PC-9 (cell line): ENCODE measurements at places on chromosomes 3 and 15. TPM values are rescaled to one million over a fixed set of nuclear protein-coding genes. Genes with fewer than 3 reads are reported as not detected.

AQP9 gene
- not detected in 2 replicates for total RNA-seq

DNA sequence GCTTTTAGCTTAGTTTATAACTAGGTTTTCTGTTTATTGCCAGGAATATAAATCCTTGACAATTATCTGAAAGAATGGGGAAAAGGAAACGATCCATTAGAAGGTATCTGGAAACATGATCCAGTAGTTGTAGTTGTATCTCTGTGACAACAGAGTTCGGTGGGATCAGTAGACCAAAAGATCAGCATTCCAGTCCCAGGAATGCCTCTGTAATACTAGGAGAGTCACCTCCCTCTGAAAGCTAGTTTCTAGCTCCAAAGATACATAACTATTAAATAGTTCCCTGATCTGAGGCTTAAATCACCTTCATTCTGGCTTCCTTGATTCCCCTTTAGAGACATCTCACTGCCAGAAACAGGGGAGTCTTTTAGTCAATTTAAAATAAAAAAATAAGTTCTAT lies 34.1 kb downstream of the MB21D2 start:
- H3K4me3 ChIP-seq = no peak overlapping the region
- peaks cover 48% of the 10 kb centered on the region for H3K4me1 ChIP-seq
- H3K36me3 ChIP-seq = no peaks in the 10 kb centered on the region
- DNase-seq = no peak
- H3K27me3 ChIP-seq = no peaks in the 10 kb centered on the region

GRCh38 chr3:2423143-2423542 lies 324.5 kb downstream of the CNTN4 start:
- no peak overlapping the region for H3K4me3 ChIP-seq
- H3K4me1 ChIP-seq = no peaks in the 10 kb centered on the region
- H3K36me3 ChIP-seq = no peaks in the 10 kb centered on the region
- no peak for DNase-seq
- no peak overlapping the region for H3K27ac ChIP-seq

TMEM39A gene
- 46.8 and 51.7 TPM in 2 replicates for total RNA-seq

GRCh38 chr3:174116421-174116820 lies 718.9 kb downstream of the NLGN1 start:
- H3K4me1 ChIP-seq = no peaks in the 10 kb centered on the region
- H3K27me3 ChIP-seq = no peaks in the 10 kb centered on the region
- no peaks in the 10 kb centered on the region for H3K36me3 ChIP-seq

DNA sequence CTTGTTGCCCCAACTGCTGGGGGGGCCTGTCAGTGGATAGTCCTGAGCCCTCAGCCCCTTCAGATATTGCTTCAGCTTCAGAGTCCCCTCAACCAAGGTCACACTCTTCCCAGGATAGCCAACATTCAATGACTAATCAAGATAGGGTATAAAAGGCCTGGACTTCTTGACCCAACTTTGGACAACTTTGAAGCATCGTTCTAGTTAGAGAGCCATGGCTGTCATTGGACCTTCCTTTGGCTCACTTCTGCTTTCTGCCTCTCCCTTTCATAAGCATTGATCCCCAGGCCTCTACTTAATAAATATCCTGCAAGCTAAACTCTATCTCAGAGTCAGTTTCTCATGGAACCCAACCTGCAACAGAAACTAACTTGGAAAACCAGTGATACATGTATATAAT lies 31.3 kb upstream of the DCLK3 start:
- no peak overlapping the region for H3K4me3 ChIP-seq
- no peak for DNase-seq
- no peaks in the 10 kb centered on the region for H3K4me1 ChIP-seq
- H3K27ac ChIP-seq = no peak overlapping the region
- no peaks in the 10 kb centered on the region for H3K27me3 ChIP-seq

CLDN16 gene
- total RNA-seq = 0.20 and 0.46 TPM in 2 replicates

MAGEL2 gene
- not detected in 2 replicates for total RNA-seq

GRCh38 chr15:51672155-51672687 lies 9.1 kb upstream of the SCG3 start:
- no peaks in the 10 kb centered on the region for H3K27me3 ChIP-seq
- H3K36me3 ChIP-seq = no peaks in the 10 kb centered on the region
- no peaks in the 10 kb centered on the region for H3K4me1 ChIP-seq
- no peak overlapping the region for H3K27ac ChIP-seq

DNA sequence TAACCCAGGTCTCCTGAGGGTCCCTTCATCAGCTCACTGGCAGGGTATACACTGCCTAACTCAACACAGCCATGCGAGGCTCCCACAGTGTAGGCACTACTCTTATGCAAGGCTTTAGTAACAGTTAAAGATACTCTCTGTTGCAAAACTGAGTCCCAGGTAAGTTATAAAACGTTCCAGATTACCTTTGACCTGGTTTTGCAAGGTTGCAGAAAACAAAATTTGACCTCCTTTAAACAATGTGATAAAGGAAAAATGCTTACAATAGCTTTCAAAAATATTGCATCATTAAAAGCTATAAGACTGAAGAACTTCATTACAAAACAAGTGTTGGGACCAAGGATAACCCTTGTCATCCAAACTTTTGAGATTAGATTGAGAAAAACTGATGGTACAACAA lies 5.5 kb downstream of the SLC27A2 start:
- DNase-seq = no peak
- H3K4me3 ChIP-seq = no peak overlapping the region
- H3K4me1 ChIP-seq = peaks cover 9% of the 10 kb centered on the region
- no peaks in the 10 kb centered on the region for H3K27me3 ChIP-seq
- no peaks in the 10 kb centered on the region for H3K36me3 ChIP-seq

DNA sequence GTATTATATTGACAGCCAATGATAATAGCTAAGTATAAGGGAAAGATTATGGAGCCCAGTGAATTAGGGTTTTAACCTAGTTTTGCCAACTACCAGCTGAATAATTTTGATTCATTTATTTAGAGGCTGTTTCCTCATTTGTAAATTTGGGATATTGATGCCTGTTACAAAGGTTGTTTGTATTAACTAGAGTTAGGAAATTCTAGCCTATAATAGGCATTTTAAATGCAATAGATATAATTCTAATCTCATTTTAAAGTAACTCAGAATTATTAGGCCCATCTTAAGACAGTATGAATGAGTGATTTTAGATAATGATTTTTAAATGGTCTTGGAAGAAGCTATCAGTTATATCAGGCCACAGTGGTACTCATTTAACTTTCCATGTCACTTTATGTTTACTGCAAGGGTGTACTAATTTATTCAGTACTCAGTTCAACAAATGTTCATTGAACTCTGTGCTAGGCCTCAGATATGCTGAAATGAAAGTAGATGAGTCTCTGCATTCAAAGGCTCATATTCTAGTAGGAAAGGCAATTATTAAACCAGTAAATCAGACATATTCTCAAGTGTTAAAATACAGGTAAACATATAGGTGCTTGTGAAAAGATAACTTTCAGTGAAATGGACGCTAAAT lies 200.8 kb downstream of the KLHL25 start:
- no peak for DNase-seq
- 0 out of 2 replicates have a peak overlapping the region, but pooled peaks have one; percentile 4 for H3K27ac ChIP-seq
- H3K4me1 ChIP-seq = peaks cover 34% of the 10 kb centered on the region
- H3K4me3 ChIP-seq = no peak overlapping the region
- H3K36me3 ChIP-seq = no peaks in the 10 kb centered on the region

- DNase-seq = peak; percentile 40
- H3K27me3 ChIP-seq = no peaks in the 10 kb centered on the region
- no peak overlapping the region for H3K4me3 ChIP-seq
- H3K27ac ChIP-seq = no peak overlapping the region
- no peaks in the 10 kb centered on the region for H3K4me1 ChIP-seq
Observed at GRCh38 chr3:79517766-79518413, 249.9 kb downstream of the ROBO1 start.

DNA sequence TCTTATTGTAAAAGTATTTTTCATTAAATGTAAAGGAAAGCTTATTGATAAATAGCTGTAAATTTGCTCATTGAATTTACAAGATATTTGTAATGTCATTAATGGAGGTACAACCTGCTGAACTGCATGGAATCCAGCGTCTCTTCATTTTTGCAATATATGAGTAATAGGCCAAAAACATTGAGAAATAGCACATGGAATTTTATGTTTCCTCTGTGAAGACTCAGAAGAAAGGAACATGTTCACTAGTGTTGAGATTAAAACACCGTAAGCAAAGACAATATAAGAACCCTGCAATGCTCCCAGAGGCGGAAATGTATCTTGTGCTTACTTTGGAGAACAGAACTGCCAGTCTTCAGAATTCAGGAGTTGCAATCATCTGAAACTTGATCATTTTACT lies 167.6 kb downstream of the ALDH1A2 start:
- H3K27ac ChIP-seq = no peak overlapping the region
- H3K4me3 ChIP-seq = no peak overlapping the region
- no peaks in the 10 kb centered on the region for H3K4me1 ChIP-seq
- DNase-seq = no peak
- H3K36me3 ChIP-seq = no peaks in the 10 kb centered on the region

DNA sequence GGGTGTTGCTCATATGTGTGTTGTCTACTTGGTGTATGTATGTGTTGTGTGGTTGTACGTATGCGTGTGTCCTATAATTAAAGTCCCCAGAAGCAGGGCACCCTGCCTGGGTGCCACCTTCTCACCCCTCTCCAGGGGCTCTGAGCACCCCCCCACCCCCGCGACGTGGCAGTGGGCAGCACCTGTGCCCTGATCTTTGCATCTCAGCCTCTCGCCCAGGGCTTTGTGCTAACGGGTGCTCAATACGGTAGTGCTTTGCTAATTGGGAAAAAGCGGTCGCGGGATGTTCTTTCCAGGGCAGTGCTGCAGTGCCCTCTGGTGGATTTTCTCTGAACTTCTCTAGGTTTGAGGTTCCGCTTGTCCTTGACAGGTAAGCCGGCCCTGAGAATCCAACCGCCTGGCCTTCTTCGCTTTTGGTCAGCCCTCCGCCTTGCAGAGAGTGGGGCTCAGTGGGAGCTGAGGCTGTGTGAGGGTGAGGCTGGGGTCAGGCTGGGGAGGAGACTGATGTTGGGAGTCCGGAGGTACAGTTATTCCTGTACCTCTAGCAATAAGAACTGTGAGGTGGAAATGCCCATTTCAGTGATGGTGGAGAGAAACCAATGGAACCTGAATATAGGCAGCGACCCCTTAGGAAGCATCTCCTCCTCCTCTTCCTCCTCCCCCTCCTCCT lies 17.6 kb upstream of the EPHB3 start:
- H3K27ac ChIP-seq = no peak overlapping the region
- no peak overlapping the region for H3K4me3 ChIP-seq
- peak; percentile 89 for DNase-seq

DNA sequence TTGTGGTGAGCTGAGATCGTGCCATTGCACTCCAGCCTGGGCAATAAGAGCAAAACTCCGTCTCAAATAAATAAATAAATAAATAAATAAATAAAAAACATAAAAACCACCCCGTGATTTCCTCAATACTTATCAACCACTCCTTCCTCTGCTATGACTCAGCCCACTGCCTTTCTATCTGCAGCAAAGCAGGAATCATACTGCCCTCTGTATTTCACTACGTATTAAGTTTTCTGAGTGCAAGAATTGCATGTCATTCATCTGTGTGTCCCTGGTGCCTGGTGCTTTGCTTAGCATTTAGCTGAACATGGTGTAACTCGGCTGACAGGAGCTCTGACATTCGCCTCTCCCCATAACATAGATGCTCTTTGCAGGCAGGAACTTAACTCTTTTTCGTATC lies 7.1 kb downstream of the LSG1 start:
- no peak overlapping the region for H3K4me3 ChIP-seq
- H3K27ac ChIP-seq = no peak overlapping the region
- H3K27me3 ChIP-seq = no peaks in the 10 kb centered on the region
- peaks cover 19% of the 10 kb centered on the region for H3K36me3 ChIP-seq
- H3K4me1 ChIP-seq = no peaks in the 10 kb centered on the region

DNA sequence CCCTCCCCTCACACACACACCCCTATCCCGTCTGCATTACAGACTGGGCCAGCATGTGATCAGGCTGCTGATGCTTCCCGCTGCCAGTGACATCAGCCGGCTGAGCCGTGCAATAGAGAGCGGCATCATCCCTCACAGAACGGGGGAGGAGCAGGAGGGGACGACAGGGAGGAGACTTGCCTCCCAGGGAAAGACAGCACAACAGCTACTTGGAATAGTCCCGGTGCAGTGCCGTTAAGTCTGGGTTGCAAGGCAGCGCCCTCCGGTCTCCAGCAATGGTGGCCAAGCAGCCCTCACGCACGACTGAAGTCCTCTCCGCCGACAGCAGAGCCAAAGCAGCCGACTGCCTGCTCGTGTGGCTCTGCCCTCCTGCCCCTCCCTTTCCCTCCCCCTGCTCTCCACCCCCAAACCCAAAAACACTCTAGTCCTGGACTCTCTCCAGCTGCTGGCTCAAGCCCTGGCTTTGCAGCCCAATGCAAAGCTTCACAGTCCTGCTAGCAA lies 31.5 kb upstream of the RPS17 start:
- no peak overlapping the region for H3K4me3 ChIP-seq
- H3K27ac ChIP-seq = no peak overlapping the region
- peaks cover 14% of the 10 kb centered on the region; the same call in 1 of the 2 replicates for H3K27me3 ChIP-seq
- no peaks in the 10 kb centered on the region for H3K4me1 ChIP-seq
- DNase-seq = no peak
